Amniotic epithelial cell (primary cell): ENCODE measurements at places on chromosomes 1 and 21.
A peak's percentile ranks its signal among the peaks of the same experiment; 100 is the strongest.

DNA sequence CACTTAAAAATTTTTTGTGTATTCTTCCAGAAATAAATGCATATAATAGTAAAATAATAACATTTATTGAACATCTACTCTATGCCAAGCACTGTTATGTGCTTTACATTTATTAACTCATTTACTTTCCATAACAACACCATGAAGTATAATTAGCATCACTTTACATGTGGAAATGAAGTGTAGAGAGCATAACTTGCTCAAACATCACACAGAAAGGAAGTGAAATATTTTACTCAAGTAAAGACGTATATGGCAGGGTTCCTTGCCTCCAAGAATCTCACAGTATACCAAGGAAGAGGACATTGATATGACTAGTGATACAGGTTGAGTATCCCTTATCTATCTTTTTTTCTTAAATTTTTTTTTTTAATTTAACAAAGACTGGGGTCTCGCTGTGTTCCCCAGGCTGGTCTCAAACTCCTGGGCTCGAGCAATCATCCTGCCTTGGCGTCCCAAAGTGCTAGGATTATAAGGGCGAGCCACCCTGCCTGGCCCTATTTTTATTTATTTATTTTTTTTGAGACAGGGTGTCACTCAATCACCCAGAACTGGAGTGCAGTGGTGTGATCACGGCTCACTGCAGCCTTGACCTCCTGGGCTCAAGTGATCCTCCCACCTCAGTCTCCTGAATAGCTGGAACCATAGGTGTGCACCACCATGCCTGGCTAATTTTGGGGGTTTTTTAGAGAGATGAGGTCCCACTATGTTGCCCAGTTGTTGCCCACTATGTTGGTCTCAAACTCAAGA lies 7.7 kb upstream of the CLIC4 start:
- no peak for DNase-seq

DNA sequence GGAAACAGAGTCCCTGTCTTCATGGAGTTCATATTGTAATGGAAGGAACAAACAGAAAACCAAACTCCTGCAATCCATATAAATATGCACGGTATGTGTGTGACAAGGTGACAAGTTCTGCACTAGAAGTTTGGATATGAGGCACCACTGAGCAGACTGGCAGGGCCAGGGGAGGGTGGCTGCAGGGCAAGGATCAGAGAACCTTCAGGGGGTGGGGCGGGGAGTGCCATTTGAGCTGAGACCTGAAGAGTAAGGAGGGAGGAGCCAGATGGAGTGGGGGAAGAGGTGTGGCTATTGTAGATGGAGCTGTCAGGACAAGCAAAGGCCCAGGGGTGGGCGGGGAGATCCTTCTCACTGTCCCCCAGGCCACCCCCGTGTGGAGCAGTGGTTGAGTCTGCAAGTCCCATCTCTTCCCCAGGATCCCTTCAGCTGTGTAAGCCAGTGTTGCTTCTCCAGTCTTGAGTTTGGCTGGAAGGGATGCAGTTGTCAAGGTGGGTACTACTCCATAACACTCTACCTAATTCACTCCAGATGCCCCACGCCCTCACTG lies 76.4 kb downstream of the ATP5PO start:
- no peak for DNase-seq

DNA sequence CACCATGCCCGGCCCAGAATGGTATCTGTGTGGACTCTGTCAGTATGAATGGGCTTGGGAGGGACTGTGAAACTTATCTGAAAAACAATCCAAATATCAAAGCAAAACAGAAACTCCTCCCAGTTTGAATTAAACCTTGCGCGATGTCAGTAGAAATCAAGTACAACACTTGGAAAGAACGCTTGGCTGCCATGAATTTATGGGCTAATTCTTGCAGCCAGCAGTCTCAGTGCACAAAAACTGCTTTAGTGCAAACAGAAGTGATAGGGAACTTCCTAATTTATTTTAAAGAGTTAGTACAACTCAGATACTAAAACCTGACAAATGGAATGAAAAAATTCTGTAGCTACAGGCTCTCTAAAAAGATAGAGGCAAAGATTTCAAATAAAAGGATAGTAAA lies 8.5 kb downstream of the CLCA1 start:
- no peak for DNase-seq

- DNase-seq = peak; percentile 92
Measured at GRCh38 chr1:21932127-21932526, 5.0 kb downstream of the HSPG2 start.

- DNase-seq = no peak
Measured at GRCh38 chr1:228387321-228387720, 19.3 kb downstream of the TRIM11 start.

GRCh38 chr1:211764701-211765100 lies 65.9 kb downstream of the LPGAT1 start:
- no peak for DNase-seq
